NCI-H2107 (cell line): ENCODE measurements at places on chromosomes 13 and 19.

DNA sequence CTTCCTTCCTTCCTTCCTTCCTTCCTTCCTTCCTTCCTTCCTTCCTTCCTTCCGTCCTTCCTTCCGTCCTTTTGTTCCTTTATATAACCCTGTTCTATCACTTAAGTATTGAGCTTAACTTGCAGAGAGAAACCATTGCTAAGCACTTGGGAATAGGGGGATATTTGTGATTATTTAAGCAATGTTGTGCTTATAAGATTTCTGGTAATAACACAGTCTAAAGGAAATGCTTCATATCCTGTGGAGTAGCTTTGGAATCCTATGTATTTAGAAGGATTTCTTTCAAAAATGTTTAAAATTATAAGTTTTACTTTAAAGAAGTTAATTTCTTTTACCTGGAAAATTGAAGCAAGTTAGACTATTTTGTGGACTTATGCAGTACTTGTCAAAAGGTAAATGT is 209.8 kb downstream of the PCCA start:
- no peak for DNase-seq

DNA sequence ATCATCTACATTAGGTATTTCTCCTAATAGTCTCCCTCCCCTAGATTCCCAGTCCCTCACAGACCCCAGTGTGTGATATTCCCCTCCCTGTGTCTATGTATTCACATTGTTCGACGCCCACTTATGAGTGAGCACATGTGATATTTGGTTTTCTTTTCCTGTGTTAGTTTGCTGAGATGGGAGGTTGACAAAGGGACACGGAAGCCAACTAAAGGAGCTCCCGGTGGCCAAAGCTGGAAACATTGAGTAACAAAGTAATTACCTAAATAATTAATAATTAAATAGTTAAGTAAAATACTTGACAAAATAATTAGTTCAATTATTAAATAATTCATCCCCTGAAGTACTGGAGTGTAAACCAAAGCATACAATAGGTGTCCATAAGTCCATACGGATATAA is 1.7 kb upstream of the PRR20A start:
- DNase-seq = no peak

- no peak for DNase-seq
Observed at GRCh38 chr13:111645198-111645597, 324.8 kb downstream of the TEX29 start.

DNA sequence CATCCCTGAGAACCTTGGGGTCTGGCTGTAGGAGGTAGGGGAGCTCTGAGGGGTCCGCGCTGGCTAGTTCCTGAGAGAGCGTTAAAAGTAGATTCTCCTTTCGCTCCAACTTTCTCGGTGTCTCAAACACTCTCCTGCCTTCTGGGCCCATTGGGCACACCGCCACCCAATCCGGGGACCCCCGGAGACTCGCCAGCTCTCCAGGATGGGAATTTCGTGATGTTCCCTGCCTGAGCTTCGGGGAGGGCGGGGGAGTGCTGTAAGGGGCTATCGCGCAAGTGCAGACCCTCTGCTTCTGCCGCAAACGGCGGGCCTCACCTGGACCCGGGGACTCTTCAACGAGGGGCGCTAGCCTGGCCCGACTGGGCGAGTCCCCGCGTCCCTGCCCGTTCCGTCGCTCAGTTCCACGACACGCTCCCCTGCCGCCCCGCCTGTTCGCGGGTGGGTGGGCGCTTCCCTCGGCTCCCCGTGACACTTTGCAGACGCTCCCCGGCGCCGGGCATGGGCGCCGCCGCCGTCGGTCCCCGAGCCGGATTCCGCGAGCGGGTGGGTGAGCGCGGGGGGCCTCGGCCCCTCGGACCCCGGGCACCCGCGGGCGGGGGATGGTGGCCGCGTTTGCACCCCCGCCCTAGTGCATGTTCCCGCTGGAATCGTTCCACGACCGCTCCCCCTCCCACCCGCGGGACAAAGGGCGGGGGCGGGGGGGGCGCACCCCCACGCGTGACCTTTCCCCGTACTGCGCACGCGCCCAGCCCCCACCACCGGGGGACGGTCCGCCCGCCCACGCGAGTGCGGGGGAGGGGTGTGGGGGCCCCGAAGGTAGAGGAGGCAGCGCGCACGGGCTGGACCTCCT is at the start of gene CCDC106:
Gene CCDC106 (plus strand): TSS at position 481 of the 853 bp plus-strand sequence. CDS start 835 bp downstream, outside the sequence.
- no peak for DNase-seq

DNA sequence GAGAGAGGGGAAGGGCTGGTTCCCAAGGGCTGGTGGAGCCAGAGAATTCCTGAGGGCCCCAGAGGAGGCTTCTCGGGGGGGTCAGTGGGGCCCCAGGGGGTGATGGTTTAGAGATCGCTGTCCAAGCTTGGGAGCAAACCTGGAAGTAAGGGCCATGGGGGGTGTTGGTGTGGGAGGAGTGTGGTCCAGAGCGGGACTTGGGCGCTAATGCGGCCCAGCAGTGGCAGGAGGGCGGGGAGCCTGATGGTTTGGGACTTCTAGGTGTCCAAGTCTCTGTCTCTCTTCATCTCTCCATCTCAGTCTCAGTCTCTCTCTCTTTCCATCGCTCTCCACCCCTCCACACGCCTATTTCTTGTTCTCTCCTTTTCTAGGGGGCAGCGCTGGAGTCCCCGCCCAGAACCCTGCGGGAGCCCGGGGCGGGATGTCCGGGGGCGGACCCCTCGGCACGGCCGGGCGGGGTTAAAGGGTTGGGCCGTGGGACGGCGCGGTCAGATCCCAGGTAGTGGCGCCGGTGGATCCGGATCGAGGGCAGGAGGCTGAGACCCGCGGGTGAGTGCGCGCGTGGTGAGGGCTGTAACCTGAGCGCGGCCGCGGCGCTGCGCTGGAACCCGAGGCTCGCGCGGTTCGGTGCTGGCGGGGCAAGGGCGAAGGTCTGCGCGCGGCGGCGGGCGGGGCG is at the start of gene CYP4F22:
Gene CYP4F22 (plus strand): TSS at position 491 of the 676 bp plus-strand sequence. CDS start 16,812 bp downstream, outside the sequence.
- DNase-seq = no peak

DNA sequence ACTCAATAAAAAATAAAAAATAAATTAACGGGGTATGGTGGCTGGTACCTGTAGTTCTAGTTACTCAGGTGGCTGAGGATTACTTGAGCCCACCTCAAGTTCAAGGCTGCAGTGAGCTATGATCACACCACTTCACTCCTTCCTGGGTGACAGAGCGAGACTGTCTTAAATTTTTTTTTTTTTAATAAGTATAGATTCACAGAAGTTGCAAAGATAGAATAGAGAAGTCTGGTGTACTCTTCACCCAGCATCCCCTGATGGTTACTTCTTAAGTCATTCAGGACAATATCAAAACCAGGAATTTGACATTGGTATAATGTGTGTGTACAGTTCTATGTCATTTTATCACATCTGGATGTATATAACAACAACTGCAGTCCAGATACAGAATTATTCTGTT is 7.7 kb upstream of the CD22 start:
- DNase-seq = no peak

DNA sequence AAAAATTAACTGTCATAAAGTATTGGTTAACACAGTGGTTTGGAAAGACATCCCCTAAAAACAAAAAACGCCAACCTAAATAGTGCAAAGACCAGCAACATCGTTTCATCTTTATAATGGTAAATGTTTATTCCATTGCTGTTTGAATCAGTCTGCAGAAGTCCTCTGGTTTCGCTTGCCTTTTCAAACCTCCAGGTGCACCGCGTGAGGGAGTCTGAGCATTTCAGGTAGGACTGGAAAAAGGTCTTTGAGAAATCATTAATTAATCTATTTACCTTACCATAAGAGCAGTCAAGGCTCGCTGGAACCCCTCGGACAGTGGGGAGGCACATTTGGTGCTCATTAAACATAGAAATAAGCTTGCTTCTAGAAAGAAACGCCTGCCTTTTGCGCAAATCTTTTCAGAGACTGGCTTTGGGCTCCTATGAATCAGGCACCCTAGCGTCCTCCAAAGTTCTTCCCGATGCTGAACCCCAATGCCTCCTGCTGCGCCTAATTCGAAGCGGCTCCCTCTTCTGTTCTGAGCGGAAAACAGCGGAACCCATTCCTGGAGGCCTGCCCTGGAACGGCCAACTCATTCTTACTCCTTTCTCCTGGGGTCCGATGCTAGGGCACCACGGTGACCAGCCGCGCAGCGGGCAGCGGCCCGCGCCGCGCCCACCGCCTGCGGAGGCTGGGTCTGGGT is 951 bp upstream of the MTUS2 start:
- no peak for DNase-seq

DNA sequence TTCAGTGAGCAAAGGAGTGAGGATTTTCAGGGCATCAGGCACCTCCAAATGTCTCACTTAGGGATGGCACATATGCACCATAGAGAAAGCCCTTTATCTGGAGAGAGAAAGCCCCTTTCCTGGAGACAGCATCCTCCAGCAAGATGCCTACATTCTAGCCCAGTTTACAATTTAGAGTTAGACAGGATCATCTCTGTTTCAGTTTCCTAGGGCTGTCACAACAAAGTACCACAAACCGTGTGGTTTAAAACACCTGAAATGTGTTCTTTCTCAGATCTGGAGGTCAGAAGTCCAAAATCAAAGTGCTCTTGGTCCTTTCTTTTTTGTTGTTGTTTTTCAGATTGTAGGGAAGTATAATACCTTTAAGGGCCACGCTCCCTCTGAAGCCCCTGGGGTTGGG is 61.8 kb downstream of the MBNL2 start:
- DNase-seq = no peak

- no peak for DNase-seq
Observed at GRCh38 chr19:33335446-33335845, 33.1 kb upstream of the CEBPA start.

GRCh38 chr19:2132731-2133490 is 18.5 kb downstream of the AP3D1 start:
- DNase-seq = no peak

GRCh38 chr19:38671654-38672053 is 24.2 kb downstream of the ACTN4 start:
- no peak for DNase-seq

GRCh38 chr13:36347531-36348210 is 1.5 kb upstream of the SPART start:
- no peak for DNase-seq

DNA sequence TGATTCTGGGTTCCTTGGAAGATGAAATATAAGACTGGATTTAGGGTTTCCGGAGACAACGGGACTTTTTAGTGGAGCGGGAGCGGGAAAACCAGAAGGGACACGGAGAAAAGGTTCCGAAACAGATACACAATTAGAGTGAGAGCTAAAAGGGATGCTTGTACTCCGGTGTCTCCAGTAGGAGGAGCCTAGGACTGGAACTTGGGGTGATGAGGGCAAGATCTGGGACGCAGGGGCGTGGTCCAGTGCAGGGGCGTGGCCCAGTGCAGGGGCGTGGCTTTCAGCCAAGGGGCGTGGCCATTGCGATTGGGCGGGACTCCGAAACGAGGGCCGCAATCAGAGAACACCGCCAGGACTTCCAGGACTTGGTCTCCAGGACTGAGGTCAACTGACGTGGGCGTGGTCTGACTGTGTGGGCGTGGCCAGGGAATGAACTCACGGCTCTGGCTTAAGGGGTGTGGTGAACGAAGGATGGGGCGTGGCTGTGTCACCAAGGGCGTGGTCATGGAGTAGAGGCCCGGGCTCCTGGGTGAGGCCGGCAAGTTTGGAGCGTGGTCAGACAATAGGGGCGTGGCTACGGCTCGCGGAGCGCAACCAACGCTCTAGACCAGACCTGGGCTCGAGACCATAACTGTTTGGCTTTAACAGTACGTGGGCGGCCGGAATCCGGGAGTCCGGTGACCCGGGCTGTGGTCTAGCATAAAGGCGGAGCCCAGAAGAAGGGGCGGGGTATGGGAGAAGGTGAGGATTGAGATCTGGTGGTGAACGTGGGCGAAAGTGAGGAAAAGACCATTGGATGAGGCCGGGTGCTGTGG is at the start of gene DKKL1:
Gene DKKL1 (plus strand): TSS at position 610 of the 815 bp plus-strand sequence. CDS start 122 bp downstream, at position 732.
- DNase-seq = no peak

DNA sequence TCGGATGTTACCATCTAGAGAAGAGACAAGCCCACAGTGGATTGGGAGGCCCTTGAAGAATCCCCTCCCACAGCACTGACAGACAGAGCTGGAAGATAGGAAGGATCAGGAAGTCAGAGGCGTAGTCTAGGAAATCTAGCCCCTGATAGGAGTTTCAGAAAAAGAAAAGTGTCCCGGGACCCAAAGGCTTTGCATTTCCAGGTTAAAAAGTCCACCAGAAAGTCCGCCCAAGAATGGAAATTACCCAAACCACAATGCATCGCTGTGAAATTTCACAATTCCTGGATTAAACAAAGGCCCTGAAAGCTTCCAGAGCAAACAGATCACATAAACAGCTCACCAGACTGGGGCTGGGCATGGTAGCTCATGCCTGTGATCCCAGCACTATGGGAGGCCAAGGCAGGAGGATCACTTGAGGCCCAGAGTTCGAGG is 146.9 kb downstream of the KDM4B start:
- DNase-seq = no peak

- no peak for DNase-seq
Observed at GRCh38 chr19:34573226-34573864, 91.8 kb downstream of the WTIP start.

- no peak for DNase-seq
Observed at GRCh38 chr19:12117201-12117970, 22.8 kb downstream of the ZNF20 start.

GRCh38 chr13:109345433-109345941 is 440.9 kb downstream of the IRS2 start:
- no peak for DNase-seq

DNA sequence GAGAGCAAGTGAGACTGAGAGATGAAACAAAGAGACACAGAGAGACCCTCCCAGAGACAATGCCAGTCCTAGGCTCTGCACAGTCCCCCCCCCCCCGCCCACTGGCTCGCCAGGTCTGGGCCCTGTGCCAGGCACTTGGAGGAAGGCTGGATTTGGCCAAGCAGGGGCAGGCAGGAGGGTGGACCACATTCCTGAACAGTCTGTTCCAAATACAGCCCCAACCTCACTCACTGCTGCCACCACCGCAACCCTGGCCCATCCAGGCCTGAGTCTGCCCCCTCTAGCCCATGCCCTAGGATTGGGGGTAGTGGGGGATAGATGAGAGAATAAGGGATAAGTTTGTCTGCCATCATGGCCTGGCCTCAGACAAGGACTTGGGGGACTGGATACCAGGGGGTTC is 19.0 kb downstream of the CYP2F1 start:
- no peak for DNase-seq

- DNase-seq = no peak
Observed at GRCh38 chr13:71306821-71307220, 560.2 kb downstream of the DACH1 start.

- no peak for DNase-seq
Observed at GRCh38 chr19:36041831-36042230, 9.2 kb upstream of the CLIP3 start.
